ENCODE measurements at places on chromosomes 1 and 21. TPM values are rescaled to one million over a fixed set of nuclear protein-coding genes. Genes with fewer than 3 reads are reported as not detected.

DNA sequence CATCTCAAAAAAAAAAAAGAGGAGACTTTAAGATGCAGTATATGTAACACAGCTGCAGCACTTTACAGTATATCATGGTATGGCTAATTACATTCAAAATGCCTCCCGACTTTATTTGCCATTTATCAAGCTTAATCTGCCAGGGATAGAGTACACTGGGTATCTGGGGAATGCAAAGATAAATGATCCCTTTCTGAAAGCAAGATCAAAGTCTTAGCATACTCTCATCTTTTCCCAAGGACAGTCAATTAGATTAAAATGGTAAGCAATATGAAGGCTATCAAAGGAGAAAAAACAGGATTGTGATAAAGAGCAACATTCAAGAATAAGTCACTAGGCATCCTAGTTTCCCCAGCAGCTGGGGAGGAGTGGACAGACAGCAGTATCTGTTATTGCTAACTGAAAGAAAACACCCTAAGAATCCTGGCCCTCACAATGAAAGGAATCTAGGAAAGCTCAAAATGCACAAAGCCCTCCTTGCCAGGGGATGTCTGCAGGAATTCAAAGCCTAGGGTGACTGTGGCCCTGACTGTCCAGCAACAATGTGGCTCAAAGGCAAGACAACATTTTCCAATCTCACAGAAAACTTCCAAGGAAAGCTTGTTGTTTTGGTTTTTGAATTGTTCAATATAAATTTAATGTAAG lies 56.7 kb upstream of the RAP1GAP start:
- DNase-seq: no peak

- DNase-seq: no peak
Measured at GRCh38 chr1:36448530-36449056, 1.7 kb downstream of the OSCP1 start.

DNA sequence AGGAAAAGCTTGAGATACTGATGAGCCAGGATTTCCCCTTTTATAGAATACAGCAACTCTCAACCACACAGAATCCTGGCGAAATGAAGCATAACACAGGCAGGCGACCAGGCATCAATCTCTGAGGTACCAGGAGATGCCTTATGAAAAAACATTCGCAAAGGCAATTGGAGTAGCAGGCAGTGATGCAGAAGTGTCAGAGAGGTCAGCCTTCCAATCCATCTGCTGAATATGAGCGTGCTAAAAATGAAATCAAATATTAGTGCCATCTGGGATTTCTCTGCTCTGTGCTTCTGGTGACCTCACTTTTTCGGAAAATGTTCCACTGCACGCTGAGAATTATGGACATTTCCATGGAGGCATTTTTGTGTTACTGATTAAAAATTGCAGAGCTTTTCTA lies 258.8 kb downstream of the VAV3 start:
- no peak for DNase-seq

GRCh38 chr1:202287196-202287595 lies 54.5 kb downstream of the UBE2T start:
- DNase-seq: no peak

GRCh38 chr1:184476187-184476586 lies 89.4 kb downstream of the C1orf21 start:
- DNase-seq: no peak

FCN3 gene
- total RNA-seq: not detected

LINGO4 gene
- not detected for total RNA-seq

Data from chondrocyte (in vitro differentiated cells).